Activated naive CD4-positive, alpha-beta T cell treated with anti-CD3 and anti-CD28 coated beads for 36 hours (primary cell): ENCODE measurements at places on chromosomes 2 and 18. TPM values are rescaled to one million over a fixed set of nuclear protein-coding genes. Genes with fewer than 3 reads are reported as not detected.
A peak's percentile ranks its signal among the peaks of the same experiment; 100 is the strongest.

Gene KLHL29
- total RNA-seq, result 2.9 TPM

DNA sequence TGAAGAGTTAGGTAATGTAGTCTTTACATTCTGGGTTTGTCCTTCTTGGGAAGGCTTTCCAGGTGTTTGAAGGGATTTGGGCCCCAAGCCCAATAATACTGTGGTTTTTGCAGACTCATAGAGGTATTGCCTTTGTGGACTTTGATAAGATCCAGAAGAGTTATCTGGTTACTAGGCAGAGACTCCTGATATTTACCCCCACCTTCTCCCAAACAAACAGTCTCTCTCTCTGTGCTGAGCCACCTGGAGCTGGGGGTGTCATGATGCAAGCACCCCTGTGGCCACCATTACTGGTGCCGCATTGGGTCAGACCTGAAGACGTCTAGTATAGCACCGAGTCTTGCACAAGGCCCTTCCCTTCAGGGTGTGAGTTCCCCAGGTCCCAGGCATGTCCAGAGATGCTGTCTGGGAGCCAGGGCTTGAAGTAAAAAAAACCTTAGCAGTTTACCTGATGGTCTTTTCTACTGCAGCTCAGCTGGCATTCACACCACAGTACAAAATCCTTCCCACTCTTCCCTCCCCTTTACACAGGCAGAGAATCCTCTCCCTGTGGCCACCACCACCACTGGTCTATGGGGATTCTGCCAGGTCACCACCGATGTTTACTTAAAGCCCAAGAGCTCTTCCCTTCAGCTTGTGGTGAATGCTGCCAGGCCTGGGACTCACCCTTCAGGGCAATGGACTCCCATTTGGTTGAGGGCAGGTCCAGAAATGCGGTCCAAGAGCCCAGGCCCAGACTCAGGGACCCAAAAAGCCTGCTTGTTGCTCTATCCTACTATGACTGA, 22.2 kb upstream of the FAM228A start:
- H3K4me3 ChIP-seq, result no peak overlapping the region
- no peaks in the 10 kb centered on the region for H3K4me1 ChIP-seq
- DNase-seq, result no peak
- peaks cover 14% of the 10 kb centered on the region for H3K36me3 ChIP-seq
- no peak overlapping the region for H3K27ac ChIP-seq

GRCh38 chr2:181041661-181042060, 61.3 kb downstream of the UBE2E3 start:
- H3K27me3 ChIP-seq, result no peaks in the 10 kb centered on the region
- H3K4me1 ChIP-seq, result peaks cover 9% of the 10 kb centered on the region
- peak; percentile 8 for DNase-seq
- no peak overlapping the region for H3K27ac ChIP-seq
- H3K4me3 ChIP-seq, result no peak overlapping the region

DNA sequence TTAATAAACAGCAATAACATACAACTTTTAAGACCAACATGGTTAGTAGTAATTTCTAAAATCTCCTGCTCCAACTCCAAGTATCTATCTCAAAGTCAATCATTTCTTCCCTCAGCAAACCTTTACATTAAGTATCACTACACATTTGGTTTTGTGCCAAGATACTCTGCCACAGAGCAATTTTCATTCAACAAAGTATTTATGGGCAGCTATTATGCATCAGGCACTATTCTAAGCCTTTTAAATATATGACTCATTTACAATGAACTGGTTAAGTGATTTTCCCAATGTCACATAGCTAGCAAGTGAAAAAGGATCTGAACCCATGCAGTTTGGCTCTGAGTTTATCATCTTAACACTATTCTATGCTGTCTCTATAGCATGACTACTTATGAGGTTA, 264.3 kb downstream of the NOL4 start:
- no peaks in the 10 kb centered on the region for H3K27me3 ChIP-seq
- no peak overlapping the region for H3K4me3 ChIP-seq
- H3K36me3 ChIP-seq, result no peaks in the 10 kb centered on the region
- H3K4me1 ChIP-seq, result no peaks in the 10 kb centered on the region
- no peak overlapping the region for H3K27ac ChIP-seq

GRCh38 chr2:31267437-31268120, 33.6 kb downstream of the EHD3 start:
- no peak overlapping the region for H3K27ac ChIP-seq
- no peak for DNase-seq
- no peaks in the 10 kb centered on the region for H3K36me3 ChIP-seq
- H3K27me3 ChIP-seq, result no peaks in the 10 kb centered on the region
- H3K4me3 ChIP-seq, result no peak overlapping the region

Gene IL1F10
- total RNA-seq, result not detected

Gene CAVIN2
- total RNA-seq, result not detected

Gene PLCD4
- total RNA-seq, result 0.49 TPM

GRCh38 chr18:61833978-61834377, 58.8 kb downstream of the RNF152 start:
- no peak overlapping the region for H3K27ac ChIP-seq
- H3K27me3 ChIP-seq, result peaks cover 2% of the 10 kb centered on the region

Gene CYP20A1
- total RNA-seq, result 12.0 TPM

GRCh38 chr2:104868505-104868866, 14.6 kb downstream of the POU3F3 start:
- H3K36me3 ChIP-seq, result no peaks in the 10 kb centered on the region
- peaks cover 9% of the 10 kb centered on the region for H3K4me1 ChIP-seq
- peaks cover 86% of the 10 kb centered on the region for H3K27me3 ChIP-seq
- no peak for DNase-seq
- no peak overlapping the region for H3K27ac ChIP-seq

DNA sequence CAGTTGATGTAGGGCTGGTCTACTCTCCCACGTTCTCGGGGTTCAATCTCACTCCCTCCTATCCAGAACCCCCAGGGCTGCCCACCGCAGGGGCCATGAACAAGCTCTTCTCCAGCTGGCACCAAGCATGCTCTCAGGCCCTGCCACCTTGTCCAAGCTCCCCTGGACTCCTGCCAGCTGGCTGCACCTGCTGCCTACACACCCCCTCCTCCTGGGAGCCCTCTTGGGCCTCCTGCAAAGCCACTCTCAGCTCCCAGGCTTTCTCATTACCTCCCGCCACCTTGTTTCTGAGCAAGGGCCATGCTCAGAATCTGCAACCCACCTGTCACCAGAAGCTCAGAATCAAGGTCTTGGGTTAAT, 56.0 kb downstream of the HDAC4 start:
- H3K36me3 ChIP-seq, result peaks cover 18% of the 10 kb centered on the region
- no peaks in the 10 kb centered on the region for H3K27me3 ChIP-seq

- no peaks in the 10 kb centered on the region for H3K4me1 ChIP-seq
- DNase-seq, result no peak
- no peaks in the 10 kb centered on the region for H3K27me3 ChIP-seq
- H3K4me3 ChIP-seq, result no peak overlapping the region
- no peak overlapping the region for H3K27ac ChIP-seq
- H3K36me3 ChIP-seq, result no peaks in the 10 kb centered on the region
Measured at GRCh38 chr2:208479342-208479741, 72.8 kb downstream of the PTH2R start.

DNA sequence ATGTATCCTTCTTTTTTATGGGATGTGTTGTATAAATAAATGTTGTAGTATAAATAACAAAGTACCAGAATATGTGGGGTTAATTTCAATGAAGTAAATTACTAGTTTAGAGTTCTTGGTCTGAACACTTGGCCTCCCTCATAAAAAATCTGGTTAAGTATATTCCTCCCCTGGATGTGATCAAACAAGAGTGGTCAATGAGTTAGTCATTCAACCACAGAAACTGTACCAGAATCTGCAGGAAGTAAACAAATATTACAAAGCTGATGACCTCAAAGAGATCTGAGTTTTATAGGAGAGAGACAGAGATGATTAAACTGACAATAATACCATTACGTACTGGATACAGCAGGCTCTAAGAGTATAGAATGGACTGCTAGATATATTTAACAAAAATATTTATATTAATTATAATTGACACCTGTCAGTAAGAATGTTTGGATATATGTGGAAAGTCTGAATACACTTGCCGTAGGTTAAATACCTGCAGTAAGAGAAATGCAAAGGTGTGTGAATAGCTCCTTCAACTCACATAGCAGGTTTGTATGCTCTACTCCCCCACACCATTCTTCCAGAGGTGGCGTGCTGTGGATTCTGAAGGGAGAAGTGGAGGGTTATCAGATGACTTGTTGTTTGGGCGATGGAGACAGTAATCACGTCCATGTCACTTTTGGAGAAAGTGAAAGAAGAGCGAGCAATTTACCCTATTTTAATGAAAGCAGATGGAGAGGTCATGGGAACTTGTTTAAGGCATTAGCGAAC, 108.3 kb upstream of the LRATD1 start:
- no peaks in the 10 kb centered on the region for H3K36me3 ChIP-seq
- H3K4me3 ChIP-seq, result no peak overlapping the region
- no peaks in the 10 kb centered on the region for H3K4me1 ChIP-seq
- H3K27ac ChIP-seq, result no peak overlapping the region
- H3K27me3 ChIP-seq, result no peaks in the 10 kb centered on the region

DNA sequence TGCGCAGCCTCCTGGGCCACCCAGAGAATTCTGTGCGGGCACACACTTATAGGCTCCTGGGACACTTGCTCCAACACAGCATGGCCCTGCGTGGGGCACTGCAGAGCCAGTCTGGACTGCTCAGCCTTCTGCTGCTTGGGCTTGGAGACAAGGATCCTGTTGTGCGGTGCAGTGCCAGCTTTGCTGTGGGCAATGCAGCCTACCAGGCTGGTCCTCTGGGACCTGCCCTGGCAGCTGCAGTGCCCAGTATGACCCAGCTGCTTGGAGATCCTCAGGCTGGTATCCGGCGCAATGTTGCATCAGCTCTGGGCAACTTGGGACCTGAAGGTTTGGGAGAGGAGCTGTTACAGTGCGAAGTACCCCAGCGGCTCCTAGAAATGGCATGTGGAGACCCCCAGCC, 11.8 kb upstream of the TTLL4 start:
- H3K27ac ChIP-seq, result no peak overlapping the region
- no peak overlapping the region for H3K4me3 ChIP-seq
- peaks cover 2% of the 10 kb centered on the region for H3K36me3 ChIP-seq
- H3K27me3 ChIP-seq, result no peaks in the 10 kb centered on the region

GRCh38 chr2:192932376-192932775, 737.6 kb upstream of the TMEFF2 start:
- DNase-seq, result no peak
- no peak overlapping the region for H3K4me3 ChIP-seq
- H3K4me1 ChIP-seq, result no peaks in the 10 kb centered on the region
- H3K36me3 ChIP-seq, result no peaks in the 10 kb centered on the region

Gene TDRD15
- not detected for total RNA-seq
